Activated CD4-positive, alpha-beta T cell treated with anti-CD3 and anti-CD28 coated beads, Interleukin-2, amount 50 U/mL, for 48 hours (primary cell): ENCODE measurements at places on chromosomes 7 and 10.

DNA sequence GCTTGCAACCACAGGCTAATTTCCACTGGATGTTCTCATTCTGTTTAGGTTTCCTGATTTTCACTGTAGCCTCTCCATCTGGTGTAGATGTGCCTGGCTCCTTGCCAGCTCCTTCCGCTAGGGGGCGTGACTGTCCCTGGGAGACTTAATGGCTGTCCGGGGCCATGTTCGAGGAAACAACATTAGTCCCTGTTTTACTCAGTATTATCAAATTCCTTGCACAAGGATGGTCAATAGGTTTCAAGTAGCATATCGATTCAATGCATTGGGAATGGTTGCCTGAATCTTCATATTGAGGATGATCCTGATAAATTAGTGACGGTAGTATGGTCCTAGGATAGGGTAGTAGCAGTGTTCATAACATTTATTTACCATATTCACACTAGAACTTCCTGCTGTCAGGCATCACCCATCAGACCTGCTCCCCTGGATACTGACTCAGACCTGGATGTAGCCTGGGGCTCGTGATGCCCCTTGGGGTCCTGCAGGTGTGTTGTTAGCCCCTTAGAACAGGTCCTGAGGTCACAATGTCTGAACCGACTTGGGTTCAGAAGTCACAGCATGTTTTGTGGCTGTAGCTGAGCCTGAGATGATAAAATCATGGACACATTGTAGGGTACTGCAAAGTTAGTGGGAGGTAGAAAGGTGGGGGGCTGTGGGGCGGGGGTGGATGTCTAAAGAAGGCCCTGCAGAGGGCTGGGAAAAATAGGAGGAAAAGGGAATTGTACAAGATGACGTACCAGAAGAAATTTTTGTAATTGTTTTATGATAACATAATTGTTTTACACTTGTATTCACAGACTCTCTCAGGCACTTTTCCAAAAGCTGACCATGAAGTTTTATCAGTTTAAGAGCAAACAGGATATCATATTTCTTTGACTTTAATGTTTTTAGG is 8.9 kb upstream of the EXOC6 start:
- peak; percentile 80 for DNase-seq

GRCh38 chr10:100022403-100022802 is 12.7 kb upstream of the DNMBP start:
- no peak for DNase-seq

GRCh38 chr7:25617214-25617613 is 388.9 kb upstream of the NPVF start:
- no peak for DNase-seq

DNA sequence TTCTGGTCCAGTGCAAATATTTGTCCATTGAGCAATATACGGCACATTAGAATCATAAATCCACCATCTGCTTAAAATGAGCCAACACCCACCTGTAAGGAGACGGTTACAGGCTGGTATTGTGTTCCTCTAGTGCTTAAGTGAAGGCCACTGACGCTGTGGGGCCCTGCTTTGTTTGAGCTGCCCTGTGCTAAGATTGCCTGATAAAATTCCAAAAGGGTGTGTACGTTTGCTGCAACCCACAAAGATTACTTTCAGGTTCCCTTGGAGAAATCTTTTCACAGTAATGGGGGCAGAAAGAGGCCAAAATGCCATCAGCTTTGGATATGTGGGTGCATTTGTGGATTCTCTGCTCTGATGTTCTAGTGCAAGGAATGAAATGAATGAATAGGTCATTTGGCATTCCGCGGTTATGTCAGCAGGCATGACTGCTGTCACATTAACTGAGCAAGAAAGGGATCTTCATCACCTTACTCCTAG is 34.4 kb downstream of the AGR3 start:
- no peak for DNase-seq

- no peak for DNase-seq
Observed at GRCh38 chr10:86712317-86712707, 44.0 kb downstream of the LDB3 start.

- no peak for DNase-seq
Observed at GRCh38 chr7:120743128-120743527, 114.8 kb downstream of the TSPAN12 start.

DNA sequence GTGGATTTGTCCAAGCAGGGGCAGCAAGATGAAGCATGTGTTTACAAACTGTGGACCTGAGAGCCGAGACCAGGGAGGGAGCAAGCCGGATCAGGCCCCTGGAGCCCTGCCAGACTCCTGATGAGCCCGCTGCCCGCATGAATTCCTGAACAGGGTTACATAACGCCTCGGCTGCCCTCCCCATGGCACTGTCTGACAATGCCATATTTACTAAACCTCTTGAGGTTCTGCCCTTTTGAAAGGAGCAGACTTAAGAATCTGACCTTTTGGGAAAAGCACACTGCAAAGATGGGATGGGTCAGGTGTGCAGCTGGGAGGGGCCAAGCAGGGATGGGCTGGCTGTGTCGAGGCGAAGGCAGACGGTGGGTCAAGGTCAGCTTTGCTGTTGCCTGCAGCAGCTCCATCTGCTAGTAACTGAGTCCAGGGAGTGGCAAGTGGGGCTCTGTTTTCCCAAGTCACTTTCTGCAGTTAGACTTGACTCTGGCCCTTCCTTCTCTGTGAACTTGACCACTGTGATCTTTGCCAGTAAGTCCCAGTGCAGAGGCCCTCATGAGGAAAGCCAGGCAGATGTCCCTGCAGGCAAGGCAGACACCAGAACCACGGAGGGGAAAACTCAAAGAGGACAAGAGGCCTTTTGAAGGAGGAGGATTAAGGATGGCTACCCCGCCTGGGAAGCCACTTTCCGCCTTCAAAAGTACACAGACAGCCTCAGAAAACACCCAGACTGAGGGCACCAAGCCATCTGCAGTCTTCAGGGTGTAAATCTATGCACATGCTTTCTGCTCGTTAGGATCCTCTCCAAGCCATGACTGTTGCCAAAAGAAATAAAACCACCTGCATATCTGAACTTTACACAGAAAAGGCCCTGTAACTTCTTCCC is 175.8 kb downstream of the TNS3 start:
- DNase-seq: no peak

DNA sequence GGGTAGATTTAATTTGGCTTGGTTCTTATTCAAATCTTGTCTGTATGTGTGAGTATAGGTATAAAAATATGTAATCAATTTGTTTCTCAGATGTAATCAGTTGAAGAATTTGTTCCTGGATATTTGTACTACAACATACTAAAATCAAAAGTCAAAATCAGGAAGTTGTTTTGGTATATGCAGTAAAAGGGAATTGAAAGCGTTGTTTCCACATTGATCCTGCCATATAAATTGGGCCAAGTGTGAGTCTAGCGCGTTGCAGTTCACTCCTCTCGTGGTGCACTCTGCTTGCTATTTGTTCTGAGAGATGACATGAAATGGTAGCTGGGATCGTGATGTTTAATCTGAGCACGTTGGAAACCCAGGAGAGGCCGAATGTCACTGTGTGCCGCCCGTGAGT is 55.9 kb downstream of the SHH start:
- no peak for DNase-seq

DNA sequence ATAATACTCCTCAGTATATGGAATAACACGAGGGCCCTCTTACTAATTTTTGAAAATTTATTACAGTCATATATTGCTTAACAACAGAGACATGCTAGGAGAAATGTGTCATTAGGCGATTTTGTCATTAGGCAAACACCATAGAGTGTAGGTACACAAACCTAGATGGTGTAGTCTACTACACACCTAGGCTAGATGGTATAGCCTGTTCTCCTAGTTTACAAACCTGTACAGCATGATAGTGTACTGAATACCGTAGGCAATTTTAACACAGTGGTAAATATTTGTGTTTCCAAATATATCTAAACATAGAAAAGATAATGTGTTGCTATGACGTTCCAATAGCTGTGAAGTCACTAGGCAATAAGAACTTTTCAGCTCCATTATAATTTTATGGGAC is 12.8 kb downstream of the OR2F1 start:
- DNase-seq: no peak

DNA sequence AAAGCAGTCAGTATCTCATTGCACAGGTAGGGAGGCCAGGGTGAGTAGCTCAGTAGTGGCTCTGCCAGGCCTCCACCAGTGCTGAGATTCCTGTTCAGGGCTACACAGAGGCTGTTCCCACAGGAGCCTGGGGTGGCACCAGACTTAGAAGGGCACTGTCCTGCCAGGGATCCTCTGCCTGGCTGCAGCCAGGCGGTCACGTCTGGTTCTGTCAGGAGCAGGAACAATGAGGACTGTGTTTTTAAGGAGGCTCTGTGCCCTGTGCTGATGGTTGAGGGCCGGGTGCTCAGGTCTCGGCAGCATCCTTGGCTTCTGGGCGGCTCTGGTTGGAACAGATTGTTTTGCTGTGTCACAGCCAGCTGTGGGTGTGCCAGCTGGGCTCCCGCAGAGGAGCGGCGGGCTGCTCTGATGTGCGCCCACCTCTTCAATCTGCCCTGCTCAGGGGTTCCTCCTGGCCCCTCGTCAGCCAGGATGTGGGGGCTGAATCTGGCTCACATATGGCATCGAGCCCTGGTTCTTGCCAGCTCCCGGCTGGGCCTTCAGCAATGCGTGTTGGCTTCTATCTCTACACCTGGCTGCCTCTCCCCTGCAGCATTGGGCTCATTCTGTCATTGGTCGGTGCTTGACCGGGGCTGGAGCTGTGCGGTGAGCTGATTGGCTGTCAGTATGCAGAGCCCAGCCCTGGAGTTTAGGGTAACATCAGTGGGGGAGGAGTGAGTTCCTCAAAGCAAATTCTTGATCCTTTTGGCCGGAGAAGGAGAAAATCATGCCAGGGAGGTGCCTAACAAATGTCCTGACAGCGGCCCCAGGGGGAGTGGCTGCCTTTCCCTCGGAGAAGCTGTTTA is 41.2 kb downstream of the TACR2 start:
- no peak for DNase-seq

DNA sequence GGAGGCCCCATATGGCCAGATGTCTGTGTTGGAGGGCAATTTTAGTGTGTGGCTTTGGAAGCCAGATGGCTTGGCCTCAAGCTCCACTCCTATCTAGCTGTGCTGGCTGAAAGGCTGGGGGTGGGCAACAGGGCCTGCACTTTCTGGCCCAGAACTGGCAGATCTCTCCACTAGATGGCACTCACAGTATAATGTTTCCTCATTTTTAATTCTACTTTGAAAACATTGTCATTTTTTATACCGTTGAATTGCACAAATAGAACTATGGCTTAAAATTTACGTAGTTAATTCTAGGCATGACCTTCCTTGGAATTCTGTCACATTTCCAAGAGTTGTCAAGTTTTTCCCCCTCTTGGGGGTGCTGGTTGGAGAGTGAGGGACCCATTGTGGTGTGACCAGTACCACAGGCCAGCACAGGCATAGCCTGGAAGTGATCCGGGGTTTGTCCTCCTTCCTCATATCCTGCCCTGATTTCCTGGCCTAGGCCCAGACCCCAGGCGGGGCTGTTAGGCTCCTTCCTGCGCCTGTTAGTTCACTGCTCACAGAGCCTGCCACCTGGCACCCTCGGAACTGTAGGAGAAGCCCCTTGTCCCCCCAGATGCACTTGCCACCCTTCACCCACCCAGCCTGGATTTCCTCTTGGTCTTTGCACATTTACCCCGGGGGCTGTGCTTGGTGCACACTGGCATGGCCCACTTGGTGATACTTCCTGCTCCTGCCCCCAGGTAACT is 52.8 kb downstream of the ARHGAP22 start:
- DNase-seq: peak; percentile 27

GRCh38 chr7:128985660-128986059 is 47.9 kb downstream of the IRF5 start:
- DNase-seq: no peak

DNA sequence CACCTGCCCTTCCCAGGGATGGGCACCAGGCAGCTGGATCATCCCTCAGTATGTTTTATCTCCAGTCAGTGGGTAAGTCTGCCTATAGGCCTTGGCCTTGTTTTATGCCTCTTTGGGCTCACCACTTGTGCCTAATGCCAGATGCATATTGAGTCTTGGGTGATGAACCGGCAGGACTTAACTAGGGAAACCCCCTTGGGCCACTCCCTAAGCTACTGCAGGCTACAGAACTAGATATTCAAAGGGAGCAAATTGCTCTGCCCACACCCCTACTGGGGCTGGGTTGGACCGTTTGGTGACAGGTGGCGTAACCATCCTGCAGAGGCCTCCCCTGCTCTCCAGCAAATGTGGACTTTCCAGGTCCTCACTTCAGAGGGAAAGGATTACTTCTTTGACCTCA is 115.7 kb upstream of the GDF10 start:
- DNase-seq: no peak

DNA sequence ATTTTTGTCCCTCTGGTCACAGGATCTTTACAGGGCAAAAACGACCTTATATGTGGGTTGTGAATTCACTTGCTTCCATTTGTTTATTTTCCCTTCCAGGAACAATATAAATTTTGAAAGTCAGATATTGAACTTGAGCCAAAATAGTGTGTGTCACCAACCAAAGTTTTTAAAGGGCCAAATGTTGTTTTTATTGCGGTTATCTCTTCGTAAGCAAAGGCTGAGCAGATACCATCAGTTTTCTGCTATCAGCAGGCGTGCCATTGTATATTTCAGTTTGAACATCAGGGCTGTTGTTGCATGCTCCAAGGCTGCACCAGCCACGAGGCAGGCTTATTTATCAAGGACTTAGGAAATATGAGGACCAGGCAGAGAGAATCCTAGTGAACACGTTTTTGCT is 160.3 kb downstream of the PAXIP1 start:
- DNase-seq: no peak

GRCh38 chr10:112938808-112939482 is 11.1 kb upstream of the TCF7L2 start:
- DNase-seq: no peak

DNA sequence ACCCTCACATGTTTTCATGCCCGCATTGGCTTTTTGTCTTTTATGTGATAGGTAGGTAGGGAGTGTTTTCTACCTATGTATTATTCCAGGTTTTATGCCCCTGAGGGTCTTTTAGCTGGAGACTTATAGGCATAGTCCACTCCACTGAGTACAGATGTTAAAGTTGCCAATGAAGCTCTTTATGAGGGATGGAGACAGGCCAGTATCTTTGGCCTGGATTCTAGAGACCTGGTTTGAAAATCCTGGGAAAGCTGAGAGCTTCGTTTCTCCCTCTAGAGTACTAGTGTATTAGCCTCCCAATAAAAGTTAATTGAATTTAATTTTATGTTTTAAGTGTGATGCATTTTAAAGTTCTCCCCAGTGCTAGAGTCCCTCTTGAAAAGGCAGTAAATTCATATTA is 854.1 kb downstream of the LRMDA start:
- no peak for DNase-seq

- no peak for DNase-seq
Observed at GRCh38 chr10:19918794-19919193, 102.6 kb downstream of the PLXDC2 start.

GRCh38 chr7:30707391-30708357 is 25.4 kb upstream of the CRHR2 start:
- DNase-seq: no peak

- no peak for DNase-seq
Observed at GRCh38 chr7:12731214-12731656, 43.8 kb downstream of the ARL4A start.

- DNase-seq: no peak
Observed at GRCh38 chr7:116327752-116328151, 117.4 kb downstream of the TES start.
